ENCODE measurements at places on chromosomes 4 and X.
A peak's percentile ranks its signal among the peaks of the same experiment; 100 is the strongest.

- peaks cover 11% of the 10 kb centered on the region for H3K4me1 ChIP-seq
- no peak for DNase-seq
- H3K36me3 ChIP-seq = no peaks in the 10 kb centered on the region
- H3K27me3 ChIP-seq = no peaks in the 10 kb centered on the region
These were observed 41.8 kb upstream of the HS3ST1 start for GRCh38 chr4:11470438-11471045.

DNA sequence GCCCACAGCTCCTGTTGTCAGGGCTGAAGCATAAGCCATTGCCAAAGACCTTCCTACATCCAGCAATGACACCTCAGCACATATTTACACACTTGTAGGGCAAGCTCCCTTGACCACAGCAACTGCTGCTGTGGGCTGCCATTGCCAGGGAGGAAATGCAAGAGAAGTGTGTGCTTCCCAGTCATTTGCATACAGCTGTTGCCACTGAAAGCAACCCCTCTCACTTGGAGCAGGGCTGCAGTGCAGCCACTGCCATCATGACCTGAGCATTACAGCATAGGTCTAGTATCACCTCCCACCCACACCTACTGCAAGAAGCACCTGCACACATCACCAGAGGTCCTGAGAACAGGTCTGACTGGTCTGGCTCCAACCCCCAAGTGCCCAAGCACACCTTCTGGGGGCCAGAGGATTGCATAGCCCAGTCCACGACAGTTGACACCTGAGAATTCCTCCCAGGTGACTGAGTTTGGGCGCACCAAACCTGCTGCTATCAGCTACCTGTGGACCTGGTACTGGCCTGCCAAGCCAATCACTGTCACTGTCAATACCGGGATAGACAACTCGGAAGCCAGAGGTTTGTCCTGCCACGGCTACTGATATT, 636.5 kb upstream of the SLIT2 start:
- no peaks in the 10 kb centered on the region for H3K36me3 ChIP-seq
- no peak overlapping the region for H3K27ac ChIP-seq
- no peaks in the 10 kb centered on the region for H3K4me1 ChIP-seq
- H3K4me3 ChIP-seq = no peak overlapping the region
- DNase-seq = peak; percentile 20

DNA sequence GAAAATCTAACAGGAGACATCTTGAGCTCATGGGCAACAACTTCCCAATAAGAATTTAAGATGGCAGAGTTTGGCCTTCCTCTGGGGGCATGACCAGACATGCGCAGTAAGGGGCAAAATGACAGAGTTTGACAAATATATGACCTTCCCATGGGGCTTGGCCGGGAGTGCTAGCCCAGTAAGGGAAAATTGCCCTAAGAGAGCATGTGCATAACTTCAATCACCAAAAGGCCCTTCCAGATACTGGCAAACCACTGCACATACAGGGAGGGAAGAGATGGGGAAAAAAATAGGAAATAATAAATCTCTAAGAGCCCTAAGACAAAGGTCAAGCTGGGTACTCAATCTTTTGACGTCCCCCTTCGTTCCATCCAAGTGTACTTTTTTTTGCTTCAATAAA, 13.4 kb downstream of the TIFA start:
- H3K27me3 ChIP-seq = no peaks in the 10 kb centered on the region
- no peak overlapping the region for H3K27ac ChIP-seq
- DNase-seq = no peak
- no peak overlapping the region for H3K4me3 ChIP-seq
- H3K36me3 ChIP-seq = peaks cover 31% of the 10 kb centered on the region

GRCh38 chrX:129116676-129117470, 406.4 kb downstream of the SMARCA1 start:
- no peaks in the 10 kb centered on the region for H3K4me1 ChIP-seq
- no peak for DNase-seq
- no peaks in the 10 kb centered on the region for H3K36me3 ChIP-seq
- H3K4me3 ChIP-seq = no peak overlapping the region
- H3K27me3 ChIP-seq = no peaks in the 10 kb centered on the region

DNA sequence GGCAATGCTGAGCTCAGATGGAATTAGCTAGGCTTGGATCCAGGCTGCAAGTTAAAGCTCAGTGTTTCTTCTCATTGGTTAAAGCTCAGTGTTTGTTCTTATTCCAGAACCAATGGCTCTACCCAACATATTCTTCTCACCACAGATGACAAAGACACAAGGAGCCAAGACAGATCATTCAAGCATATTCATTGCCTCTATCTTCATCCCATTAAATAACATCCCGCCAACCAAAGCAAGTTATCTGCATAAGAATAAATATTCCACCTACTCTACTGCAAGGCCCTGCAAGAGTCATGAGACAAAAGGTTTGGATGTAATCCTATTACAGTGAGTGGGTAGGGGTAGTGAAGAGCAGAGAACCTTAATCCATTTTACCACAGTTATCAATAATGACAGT, 766.5 kb downstream of the C4orf33 start:
- H3K27me3 ChIP-seq = no peaks in the 10 kb centered on the region
- no peak for DNase-seq
- H3K27ac ChIP-seq = no peak overlapping the region
